Lung (tissue), 17 donors: ENCODE measurements at places on chromosomes 3 and 15. TPM values are rescaled to one million over a fixed set of nuclear protein-coding genes. Genes with fewer than 3 reads are reported as not detected.

GRCh38 chr3:129384594-129385323, 43.7 kb downstream of the EFCAB12 start:
- DNase-seq, result no peak

GRCh38 chr3:55857633-55858032, 370.5 kb upstream of the WNT5A start:
- no peak for DNase-seq

TCAIM gene
- polyA plus RNA-seq, result 15.1 TPM

DNA sequence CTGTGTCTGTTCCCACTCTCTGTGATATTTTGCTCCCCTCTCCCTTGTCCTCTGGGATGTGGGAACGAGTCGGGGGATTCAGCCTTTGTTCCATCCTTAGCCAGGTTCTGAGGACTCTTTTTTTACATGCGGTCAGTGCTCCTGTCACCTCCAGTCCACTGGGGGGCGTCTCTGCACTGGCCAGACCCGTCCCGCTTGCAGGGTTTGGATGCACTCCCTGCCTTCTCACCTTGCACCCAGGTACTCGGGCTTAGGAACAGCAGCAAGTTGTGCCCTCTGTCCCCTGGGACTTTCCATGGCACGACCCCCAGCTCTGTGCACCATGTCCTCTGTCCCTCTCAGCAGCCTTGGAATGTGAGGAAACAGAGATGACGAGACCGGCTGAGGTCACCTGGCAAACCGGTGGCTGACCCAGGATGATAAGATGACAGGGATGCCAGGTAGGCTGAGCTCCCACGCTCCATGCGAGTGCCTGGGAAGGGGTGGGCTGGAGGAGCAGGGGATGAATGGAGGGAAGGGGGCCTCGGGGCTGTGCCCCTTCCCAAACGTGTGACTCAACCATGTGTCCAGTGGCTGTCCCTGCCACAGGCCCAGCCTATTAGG, 27.3 kb upstream of the FGD5 start:
- DNase-seq, result peak; percentile 72

NME9 gene
- polyA plus RNA-seq, result 2.8 TPM

DNA sequence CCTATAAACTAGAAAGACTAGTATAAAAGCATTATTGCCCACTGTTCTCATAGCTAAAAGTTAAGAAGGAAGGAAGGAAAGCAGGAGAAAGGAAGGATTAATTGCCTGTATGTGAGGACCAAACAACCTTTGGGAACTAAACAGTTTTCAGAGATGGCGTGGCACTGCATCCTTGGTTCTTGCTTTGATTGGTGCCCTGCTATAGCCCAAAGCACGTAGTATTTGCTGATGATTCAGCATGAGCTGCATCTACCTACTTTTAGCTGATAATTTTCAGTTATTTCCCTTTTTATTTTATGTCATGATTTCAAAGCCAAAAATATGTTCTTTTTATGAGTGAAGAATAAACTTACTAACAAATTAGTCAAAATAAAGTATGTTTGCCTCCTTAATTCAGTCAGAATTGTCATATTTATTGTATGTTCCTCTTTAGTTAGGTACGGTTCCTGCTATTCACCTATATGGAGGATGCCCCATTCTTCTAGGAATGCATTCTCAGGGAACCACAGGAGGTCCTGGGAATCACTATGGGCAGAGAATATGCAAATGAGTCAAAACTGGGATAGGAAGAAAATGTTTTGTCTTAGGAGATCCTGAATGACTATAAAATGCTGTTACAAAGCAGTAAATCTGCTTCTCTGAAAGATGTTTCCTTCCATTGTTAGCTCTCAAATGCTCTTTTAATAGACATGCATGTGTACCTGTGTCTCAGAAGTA, 65.4 kb upstream of the THSD4 start:
- DNase-seq, result no peak

C2CD4B gene
- 8.1 TPM for polyA plus RNA-seq

GRCh38 chr3:136250903-136251460, 842 bp downstream of the PCCB start:
- peak; percentile 73 for DNase-seq
